ENCODE measurements at places on chromosomes 12 and 14.

- no peak for DNase-seq
Observed at GRCh38 chr12:9692909-9693308, 23.4 kb downstream of the CLEC2D start.

- DNase-seq: no peak
Observed at GRCh38 chr14:29320286-29320685, 553.7 kb downstream of the FOXG1 start.

- DNase-seq: no peak
Observed at GRCh38 chr14:68556253-68556652, 236.6 kb downstream of the ZFP36L1 start.

DNA sequence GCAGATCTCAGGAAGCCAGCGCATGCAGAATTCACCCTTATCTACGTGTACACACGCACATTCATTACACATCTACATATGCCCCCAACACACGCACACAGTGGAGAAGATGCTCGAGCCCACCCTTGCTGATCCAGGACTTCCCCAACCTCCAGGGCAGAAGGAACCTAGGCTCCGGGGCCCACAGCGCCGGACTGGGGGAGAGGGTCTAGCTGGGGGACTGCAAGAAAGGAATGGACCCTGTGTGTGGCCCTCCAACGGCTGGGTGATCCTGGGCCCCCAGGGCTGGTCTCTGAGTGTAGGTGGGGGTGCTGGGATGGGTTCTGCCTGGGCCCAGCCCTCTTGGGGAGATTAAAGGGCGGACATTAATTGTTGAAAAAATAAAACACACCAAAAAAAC, 128.1 kb upstream of the C14orf180 start:
- DNase-seq: no peak

DNA sequence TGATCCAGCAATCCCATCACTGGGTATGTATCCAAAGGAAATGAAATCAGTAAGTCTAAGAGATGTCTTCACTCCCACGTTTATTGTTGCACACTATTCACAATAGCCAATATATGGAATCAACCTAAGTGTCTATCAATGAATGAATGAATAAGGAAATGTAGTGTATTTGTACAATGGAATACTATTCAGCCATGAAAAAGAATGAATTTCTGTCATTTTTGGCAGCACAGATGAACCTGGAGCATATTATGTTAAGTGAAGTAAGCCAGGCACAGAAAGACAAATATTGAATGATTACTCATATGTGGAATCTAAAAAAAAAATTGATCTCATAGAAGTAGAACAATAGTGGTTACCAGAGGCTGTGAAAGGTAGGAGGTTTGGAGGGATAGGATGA, 30.6 kb upstream of the RFX4 start:
- no peak for DNase-seq

GRCh38 chr14:77786148-77786547, 13.8 kb upstream of the ADCK1 start:
- no peak for DNase-seq

DNA sequence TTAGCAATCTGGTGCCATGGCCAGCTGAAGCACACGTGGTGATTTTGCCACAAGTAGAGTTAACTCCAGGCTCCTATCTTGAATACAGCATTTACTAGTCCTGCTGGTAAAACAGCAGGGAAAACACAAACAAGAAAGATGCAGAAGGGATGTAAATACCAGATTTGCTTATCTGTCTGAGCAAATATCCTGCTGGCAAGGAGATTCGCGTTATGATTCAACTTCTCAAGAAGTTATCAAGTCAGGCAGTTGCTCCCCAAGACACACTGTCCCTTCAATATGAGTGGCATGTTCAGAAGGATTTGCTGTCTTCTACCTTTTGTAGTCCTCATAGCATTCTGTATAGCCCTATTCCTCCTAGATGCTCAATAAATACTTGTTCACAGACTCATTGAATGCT, 171.2 kb upstream of the EGLN3 start:
- DNase-seq: no peak

GRCh38 chr12:66653796-66654195, 25.1 kb downstream of the GRIP1 start:
- DNase-seq: no peak

DNA sequence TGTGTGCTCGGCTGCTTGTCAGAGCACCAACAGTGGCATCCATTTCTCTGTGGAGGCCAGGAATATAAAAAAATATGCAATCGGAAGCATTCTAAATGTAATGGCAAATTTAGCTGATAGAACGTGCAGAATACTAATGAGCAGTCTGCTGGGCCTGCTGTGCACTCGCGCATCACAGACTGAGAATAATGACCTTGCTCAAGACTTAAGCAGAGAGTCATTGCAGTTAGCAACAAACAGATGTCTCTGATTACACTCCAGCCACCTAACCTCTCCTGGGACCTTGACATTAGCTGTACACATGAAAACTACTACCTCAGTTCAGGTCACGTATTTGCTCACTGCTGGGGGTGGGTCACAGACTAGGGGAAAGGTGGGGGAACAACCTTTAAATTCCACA, 269.2 kb upstream of the DAAM1 start:
- no peak for DNase-seq

DNA sequence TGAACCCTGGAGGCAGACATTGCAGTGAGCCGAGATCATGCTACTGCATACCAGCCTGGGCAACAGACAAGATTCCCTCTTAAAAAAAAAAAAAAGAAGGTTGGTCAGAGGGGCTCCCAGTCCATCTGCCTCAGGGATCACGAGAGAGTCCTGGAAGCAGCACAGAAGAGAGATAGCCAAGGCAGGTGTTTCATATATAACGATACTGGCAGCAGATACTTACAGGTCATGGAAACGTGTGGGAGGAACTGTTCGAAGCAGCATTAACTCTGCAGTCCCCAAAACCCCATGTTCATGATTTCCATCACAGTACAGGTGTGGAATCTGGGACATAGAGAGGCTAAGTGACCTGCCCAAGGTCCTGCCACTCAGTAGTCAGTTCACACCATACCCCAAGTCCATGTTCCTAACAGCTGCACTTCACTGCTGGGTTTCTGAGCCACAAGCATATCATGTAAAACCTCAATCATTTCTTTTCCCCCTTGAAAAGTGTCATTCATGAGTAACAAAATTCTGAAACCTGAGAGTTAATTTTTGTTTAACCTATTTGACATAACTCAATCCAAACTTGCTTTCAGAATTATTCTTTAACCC, 16.7 kb downstream of the CDK2AP1 start:
- DNase-seq: no peak

- no peak for DNase-seq
Observed at GRCh38 chr12:31206038-31206670, 119.8 kb downstream of the SINHCAF start.

GRCh38 chr12:1719139-1719538, 28.3 kb downstream of the ADIPOR2 start:
- no peak for DNase-seq

DNA sequence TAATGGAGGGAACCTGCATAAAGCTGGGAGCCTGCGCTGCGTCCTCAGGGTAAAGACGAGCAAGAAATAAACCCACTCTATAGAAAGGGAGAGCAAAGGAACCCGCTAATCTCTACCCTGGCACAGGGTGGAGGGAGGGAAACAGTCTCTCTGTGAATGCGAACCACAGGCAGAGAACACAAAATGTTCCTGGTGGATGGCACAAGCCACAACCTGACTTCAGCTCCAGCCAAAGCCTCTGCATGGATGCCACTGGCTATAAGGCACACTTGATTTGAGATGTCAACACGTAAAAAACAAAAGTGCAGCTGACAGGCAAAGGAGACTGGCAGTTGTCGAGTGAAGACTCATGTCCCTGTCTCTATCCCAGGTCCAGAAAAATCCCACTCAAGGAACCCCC, 32.4 kb downstream of the CHGA start:
- DNase-seq: no peak

- DNase-seq: no peak
Observed at GRCh38 chr12:119182701-119183493, 4.2 kb downstream of the HSPB8 start.

DNA sequence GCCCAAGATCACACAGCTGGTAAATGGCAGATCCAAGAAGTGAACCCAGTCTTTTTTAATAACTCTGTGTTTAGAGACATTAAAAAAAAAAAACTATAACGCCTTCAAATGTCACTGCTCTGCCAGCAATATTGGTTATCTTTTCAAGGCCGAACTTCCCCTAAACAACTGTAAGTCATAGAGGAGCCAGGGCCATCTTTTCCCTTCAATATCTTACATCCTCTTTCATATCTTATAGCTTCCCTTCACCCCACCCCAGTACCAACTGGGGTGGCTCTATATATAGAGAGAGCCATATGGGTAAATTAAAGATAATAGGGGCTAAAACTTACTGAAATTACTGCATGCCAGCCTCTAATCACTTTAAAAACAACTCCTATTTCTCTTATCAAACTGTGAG, 100.2 kb downstream of the STAB2 start:
- no peak for DNase-seq

DNA sequence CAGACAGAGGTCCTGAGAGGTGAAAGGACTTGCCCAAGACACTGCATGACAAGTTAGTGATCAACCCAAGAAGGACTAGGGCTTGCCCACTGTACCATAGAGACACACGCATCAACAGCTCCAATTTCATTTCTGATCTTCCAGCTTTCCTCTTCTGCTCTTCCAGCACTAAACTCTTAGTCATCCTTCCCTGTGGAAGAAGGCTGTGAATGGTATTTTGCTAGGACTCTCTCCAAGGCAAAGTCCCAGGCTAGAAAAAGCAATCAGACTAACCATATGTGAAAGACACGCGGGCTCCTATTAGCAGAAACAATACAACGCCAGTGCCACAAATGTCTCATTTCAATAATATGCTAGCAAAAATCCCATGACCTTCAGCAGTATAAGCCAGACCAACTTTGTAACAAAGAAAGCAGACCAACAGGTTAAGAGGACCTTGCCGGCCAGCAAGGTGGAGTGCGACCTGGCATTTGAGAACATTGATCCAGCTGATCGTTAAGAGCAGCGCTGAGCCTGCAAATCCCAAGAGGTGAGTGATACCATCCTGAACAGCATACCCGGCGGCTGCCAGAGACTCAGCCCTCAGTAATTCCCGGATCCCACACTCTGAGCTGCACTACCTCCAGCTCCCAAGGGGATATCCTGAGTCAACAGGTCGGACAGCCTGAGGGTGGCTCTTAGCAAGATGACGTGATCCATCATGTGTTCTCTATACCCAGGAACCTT, 132.5 kb downstream of the FOXN3 start:
- no peak for DNase-seq

GRCh38 chr14:100088226-100088625, 23.0 kb downstream of the EVL start:
- no peak for DNase-seq

- DNase-seq: peak; percentile 39
Observed at GRCh38 chr14:67358924-67359774, 455 bp downstream of the ATP6V1D start.

GRCh38 chr12:112611908-112612307, 179.6 kb upstream of the RPH3A start:
- DNase-seq: no peak

GRCh38 chr12:107580750-107581618, 104.6 kb upstream of the PWP1 start:
- DNase-seq: peak; percentile 30

GRCh38 chr12:66268562-66268961, 33.7 kb upstream of the HELB start:
- DNase-seq: no peak

DNA sequence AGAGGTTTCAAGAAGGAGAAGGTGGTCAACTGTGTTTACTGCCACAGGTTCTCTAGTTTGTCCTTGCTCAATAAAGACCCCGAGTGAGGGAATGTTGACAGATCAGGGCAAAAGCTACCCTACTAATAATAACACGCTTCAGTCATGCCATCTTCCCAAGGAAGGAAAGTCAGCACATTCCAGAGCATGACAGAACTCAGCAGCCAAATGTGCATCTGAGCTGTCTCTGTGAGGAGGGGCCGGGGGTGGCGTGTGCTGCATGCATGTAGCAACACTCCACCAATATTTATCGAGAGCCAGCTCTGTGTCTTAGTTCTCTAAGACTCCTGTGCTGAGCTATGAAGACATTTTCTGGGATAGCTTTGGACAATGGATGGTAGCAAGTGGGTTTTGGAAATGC, 260.4 kb downstream of the DPF3 start:
- DNase-seq: no peak

DNA sequence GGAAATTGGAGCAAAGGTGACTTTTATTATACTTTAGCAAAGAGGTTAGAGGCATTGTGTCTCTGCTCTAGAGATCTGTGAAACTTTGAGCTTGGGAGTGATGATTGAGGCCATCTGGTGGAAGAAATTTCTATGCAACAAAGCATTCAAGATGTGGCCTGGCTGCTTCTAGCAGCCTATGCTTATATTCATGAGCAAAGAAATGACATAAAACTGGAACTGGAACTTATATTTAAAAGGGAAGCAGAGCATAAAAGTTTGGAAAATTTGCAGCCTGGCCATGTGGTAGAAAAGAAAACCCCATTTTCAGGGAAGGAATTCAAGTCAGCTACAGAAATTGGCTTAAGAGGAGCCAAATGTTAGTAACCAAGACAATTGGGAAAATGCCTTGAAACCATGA, 70.4 kb downstream of the SDR9C7 start:
- no peak for DNase-seq

- no peak for DNase-seq
Observed at GRCh38 chr14:91873471-91874415, 6.4 kb upstream of the TC2N start.

- DNase-seq: no peak
Observed at GRCh38 chr12:6306151-6306550, 4.3 kb upstream of the PLEKHG6 start.

GRCh38 chr12:120159509-120160237, 34.8 kb downstream of the GCN1 start:
- DNase-seq: no peak

DNA sequence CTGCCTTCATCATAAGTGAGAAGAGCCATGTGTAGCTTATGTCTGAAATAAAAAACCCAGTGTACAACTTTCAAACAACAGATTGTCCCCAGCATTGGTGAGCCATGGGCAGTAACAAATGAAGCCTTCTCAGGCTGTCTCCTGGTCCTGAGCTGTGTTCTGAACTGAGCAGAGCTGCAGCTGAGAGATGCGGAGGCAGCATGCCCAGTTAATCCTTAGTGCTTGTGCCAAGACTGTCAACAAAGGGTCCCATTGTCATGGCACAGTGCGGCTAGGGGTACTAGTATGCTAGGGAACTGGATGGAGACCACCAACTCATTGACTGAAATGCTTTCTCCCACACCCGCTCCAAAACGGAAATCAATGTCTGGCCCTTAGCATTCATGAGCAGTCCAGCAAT, 154.3 kb downstream of the RMST start:
- no peak for DNase-seq

DNA sequence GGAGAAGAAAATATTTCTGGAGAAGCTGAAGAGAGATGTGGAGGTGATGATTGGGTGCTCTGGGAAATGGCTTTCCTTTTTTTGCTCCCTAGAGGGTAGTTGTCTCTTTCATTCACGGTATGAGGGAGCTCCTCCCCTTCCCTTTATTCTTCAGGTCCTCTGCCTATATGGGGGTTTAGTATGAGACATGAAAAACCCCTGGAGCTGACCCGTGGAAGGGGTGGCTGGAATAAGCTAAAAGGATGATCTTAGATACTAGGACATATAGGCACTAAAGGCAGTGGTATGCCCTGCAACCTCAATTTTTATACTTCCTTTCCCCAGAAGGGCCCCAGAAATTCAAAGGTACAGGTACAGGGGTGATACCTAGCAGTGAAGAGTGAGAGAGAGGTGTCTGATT, 4.2 kb upstream of the DTX3 start:
- DNase-seq: no peak
